HEK293T (cell line): ENCODE measurements at places on chromosomes 12 and 14.

DNA sequence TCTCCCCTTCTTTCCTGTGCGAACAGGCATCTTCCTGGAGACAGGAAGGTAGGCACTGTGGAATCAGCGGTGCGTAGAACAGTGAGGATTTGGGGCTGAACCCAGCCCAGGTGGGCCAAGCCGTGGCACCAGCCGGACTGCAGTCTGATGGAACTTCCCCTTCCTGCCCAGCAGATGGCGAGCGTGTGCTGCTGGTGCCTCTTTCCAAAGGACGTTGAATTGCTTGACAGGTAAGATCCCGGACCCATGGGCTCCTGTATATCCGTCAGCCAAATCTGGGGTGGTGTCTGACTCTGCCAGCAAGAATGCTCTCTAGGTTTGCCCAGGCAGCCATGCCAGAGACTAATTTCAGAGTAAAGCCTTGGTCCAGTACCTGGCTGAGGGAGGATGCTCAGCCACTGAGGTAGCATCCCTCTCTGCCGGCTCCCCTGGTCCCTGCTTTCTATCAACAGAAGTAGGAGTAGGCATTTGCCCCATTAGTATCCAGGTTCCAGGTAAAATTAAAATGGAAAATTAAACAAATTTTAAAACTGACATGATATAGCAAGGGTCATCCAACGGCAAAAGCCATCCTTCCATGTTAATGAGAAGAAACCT, 21.1 kb upstream of the KCNA5 start:
- peak; percentile 75 for DNase-seq

- peak; percentile 48 for DNase-seq
These were observed 870 bp downstream of the BMAL2 start for GRCh38 chr12:27333403-27334009.

DNA sequence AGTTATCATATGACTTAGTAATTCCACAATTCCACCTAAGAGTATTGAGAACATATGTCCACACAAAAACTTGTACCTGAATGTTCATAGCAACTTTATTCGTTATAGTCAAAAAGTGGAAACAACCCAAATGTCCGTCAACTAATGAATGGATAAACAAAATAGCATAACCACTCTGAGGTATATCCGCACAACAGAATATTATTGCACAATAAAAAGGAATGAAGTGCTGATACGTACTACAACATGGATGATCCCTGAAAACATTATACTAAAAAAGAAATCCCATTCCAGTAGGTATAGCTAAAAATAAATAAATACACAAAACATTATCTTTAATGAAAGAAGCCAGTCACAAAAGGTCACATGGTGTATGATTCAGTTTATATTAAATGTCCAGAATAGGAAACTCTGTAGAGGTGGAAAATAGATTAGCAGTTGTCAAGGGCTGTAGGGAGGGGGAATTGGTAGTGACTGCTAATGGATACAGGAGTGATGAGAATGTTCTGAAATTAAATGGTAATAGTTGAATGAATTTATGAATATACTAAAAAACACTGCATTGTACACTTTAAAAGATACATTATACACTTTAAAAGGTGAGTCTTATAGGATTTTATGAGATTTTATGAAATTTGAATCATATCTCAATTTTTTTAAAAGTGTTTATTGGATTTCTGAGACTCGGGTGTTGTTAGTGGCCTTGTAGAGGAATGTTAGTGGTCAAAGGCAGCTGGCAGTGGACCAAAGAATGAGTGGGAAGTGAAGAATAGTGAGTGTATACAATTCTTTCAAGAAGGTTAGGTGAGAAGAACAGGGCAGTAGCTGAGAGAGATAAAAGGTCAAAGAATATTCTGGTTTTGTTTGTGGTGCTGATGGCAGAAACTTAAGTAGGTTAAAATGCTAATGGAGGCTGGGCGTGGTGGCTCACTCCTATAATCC, 36.3 kb upstream of the BAZ1A start:
- no peak for DNase-seq

GRCh38 chr14:104770851-104771272, 17.9 kb downstream of the SIVA1 start:
- no peak for DNase-seq

GRCh38 chr12:2779281-2779680, 15.5 kb upstream of the FKBP4 start:
- no peak for DNase-seq

DNA sequence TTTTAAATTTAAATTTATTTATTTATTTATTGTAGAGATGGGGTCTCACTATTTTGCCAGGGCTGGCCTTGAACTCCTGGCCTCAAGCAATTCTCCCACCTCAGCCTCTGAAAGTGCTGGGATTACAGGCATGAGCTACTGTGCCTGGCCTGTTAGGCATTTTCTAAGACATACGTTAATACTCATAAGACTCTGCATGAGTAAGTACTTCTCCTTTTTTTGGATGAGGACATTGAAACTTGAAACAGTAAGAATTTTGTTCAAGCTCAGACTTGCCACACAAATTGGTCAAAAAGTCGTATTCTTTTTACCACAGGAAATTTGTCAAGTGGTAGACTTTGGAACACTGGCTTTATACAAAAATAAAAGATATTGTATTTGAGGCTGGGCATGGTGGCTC, 187.4 kb upstream of the RASSF8 start:
- DNase-seq, result no peak

DNA sequence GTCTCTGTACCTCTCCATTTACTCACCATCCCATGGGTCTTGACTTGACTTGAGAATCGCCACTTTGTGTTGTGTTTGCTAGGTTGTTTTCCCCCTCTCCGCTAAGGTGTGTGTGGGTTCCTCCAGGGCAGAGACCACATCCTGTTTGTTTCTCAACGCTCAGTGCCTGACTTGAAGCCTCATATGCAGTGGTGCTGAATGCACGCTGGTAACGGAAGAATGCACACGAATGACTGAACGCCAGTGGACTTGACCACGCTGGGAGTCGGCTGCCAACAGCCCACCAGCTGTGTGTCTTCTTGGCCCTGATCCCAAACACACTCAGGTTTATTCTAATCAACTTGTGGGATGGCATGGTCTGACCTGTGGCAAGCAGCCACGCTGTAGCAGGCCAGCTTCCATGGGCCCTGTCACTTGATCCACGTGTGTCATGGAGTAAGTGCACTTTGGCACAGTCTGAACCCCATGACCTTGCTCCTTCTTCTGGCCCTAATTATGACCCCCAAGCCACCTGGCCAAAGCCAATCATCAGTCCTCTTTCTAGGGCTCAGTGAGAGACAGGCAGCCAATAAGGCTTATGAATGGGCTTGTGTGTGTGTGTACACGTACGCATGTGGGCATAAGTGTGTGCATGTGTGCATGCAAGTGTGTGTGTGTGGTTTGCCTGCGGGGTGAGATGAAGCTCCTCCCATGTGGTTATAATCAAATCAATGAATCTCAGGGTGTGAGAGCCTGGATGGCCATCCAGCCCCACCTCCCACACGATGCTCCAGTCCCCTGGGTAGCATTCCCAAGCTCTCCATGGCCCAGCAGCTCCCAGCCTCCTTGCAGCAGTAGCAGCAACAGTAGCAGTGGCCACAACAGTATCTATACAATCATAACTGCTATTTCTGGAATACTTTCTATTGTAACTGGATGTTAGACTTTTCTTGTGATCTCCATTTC, 6.4 kb upstream of the TC2N start:
- no peak for DNase-seq

DNA sequence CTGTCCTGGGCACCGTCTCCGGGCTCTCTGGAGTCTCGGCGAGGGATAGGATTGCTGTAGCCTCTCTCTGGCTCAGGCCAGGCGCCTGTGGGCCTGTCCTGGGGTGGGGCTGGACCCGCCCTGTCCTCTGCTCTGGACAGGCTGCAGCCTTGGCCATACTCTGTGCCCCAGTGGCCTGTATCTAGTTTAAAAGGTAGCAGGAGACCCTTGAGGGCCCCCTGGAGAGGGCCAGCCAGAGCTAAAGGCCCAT, 1.8 kb downstream of the KIF26A start:
- no peak for DNase-seq

- DNase-seq, result no peak
These were observed 74.8 kb upstream of the PLXNC1 start for GRCh38 chr12:94073441-94074051.

DNA sequence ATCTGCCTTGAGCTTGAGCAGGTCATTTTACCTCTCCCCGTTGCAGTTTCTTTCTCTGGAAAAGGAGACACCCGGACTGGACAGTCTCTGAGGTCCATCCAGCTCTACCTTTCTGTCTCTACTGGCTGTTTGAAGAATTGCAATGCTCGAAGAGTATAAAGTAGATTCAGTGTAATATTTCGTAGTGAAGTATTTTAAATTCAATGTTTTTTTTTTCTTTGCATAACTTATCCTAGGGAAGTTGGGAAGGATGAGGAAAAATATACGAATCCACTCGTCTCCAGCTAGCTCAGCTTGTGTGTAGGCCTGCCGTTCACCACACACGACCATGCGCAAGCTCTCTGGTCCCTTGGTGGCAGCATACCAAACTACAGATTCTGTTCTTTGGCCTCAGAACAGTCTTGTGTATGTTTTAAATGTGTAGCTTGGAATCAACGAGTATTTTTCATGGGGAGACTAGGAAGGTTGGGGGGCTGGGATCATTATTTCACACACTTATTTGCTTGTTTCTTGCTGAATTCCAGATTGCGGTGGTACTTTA, 307.9 kb downstream of the CACNA1C start:
- DNase-seq, result peak; percentile 39

DNA sequence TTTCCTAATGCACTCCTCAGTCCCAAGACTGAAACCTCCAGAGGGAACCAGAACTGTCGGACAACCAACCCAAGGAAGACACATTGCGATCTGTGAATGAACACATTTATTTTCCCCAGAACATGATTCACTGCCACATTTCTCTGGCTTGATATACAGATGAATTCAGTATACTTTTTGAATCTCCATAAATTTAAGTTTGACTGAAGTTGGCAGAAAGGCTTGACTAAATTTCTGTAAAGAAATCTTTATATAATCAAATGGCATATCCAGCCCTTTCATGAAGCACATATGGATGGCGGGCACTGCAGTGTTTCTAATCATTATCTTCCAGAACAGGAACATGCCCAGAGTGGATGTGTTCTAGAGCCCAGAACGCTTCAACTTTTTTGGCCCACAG, 56.7 kb downstream of the DCAF5 start:
- no peak for DNase-seq

DNA sequence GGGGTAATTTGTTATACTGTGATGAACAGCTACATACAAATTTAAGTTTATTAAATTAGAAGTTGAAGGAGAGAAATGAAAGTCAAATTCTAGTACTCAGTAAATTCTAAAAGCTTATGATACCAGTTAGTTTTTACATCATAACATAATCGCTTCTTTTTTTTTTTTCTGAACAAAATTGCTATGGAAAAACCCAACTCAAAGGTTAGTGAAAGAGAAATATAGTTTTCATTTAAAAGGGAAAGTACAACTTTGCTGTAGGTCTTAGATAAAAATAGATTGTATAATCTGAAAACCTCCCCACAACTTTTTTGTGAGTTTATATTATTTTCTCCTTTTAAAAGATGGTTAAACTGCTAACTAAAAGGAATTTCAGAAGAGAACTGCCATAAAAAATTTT, 53.7 kb upstream of the LRRK2 start:
- DNase-seq, result no peak

GRCh38 chr12:15550793-15551192, 228.5 kb downstream of the PTPRO start:
- DNase-seq, result no peak

GRCh38 chr12:57087010-57087690, 1.8 kb upstream of the NAB2 start:
- no peak for DNase-seq

DNA sequence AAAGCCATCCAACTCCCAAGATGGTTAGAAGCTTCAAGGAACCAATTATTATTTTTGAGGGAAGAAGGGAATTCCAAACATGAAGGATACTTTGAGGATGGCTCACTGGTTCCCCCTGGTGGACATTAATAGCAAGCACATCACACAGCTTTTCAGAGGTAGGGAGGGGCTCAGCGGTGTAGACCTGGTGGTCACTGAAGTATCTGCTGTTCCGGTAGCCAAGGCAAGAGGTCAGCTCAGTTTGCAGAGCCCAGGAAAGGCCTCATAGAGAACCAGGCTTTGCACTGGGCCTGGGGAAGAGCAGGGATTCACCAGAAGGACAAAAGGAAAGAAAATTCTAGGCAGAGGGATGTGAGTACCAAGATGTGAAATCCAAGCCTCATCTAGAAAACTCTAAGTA, 118.7 kb downstream of the KSR2 start:
- DNase-seq, result peak; percentile 73

GRCh38 chr14:57979376-57980048, 113.6 kb upstream of the SLC35F4 start:
- no peak for DNase-seq
